DMS79 (cell line): ENCODE measurements at places on chromosomes 1 and 21.
A peak's percentile ranks its signal among the peaks of the same experiment; 100 is the strongest.

GRCh38 chr1:27536767-27537166 is 46.8 kb upstream of the WASF2 start:
- DNase-seq, result peak; percentile 93

GRCh38 chr21:40553781-40554180 is 293.2 kb downstream of the DSCAM start:
- no peak for DNase-seq

- DNase-seq, result no peak
These were observed 47.5 kb downstream of the PCNX2 start for GRCh38 chr1:233248014-233248413.

GRCh38 chr21:37742115-37742514 is 174.1 kb downstream of the KCNJ6 start:
- DNase-seq, result no peak

GRCh38 chr1:53634571-53634979 is 104.4 kb downstream of the GLIS1 start:
- DNase-seq, result no peak

- DNase-seq, result no peak
These were observed 140.6 kb downstream of the VPS13D start for GRCh38 chr1:12370333-12370975.

DNA sequence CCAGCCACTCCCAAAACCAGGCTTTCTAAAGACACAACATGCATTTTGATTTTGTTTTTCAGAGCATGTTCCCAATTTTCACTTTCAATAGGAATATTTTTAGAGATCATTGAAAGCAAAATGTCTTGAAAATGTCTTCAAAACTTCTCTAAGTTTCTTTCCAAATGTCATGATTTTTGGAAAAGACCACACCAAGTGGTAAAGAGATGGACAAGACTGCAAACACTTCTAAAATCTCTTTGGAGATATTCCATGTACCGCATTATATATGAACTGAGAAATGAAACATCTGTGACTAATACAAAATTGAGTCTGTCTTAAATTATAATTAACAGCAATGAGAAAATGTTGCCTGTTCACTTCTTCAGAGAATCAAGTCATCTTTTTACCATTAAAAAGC is 418.0 kb upstream of the PKN2 start:
- DNase-seq, result no peak

DNA sequence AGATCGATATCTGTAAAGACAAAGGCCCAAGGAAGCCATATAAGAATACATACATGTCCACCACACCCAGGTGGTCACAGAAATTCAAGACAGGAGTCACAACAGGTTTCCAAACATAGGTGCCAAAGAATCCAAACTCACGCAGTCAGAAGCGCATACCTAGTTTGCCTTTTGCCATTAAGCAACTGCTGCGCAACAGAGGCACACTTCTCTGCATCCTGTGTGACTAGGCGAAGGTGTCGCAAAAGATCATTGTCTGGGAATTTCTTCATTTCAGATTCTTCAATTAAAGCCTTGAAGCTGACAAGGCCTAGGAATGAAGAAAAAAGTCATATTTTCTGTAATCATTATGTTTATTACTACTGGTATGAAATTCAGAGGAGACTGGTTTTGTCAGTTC is 32.2 kb upstream of the SYT2 start:
- no peak for DNase-seq
